CD4-positive, alpha-beta T cell treated with Interleukin-4 for 4 hours (primary cell): ENCODE measurements at places on chromosomes 2 and 18.

DNA sequence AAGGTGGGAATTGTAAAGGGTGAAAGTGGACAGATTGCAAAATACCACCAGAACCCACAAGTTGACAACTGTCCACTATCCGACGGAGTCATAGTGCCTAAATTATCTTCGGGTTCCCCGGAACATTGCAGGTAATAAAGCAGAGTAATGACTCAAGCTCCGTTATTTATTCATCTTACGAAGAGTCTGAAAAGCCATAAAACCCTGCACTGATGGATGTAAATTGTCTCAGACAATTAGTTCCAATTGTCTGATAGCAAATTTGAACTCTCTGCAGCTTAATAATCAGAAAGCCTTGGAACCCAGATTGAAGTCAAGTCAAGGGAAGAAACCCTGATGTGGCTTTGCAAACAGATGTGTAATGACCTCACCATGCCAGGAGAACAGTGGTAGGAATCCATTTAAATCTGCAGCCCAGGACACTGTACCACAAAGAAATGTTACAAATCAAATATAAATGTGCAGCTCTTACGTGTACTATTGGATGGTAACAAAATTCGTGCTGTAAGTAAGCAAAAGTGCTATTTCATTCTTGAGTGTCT is 437.3 kb upstream of the SOX11 start:
- DNase-seq = no peak

DNA sequence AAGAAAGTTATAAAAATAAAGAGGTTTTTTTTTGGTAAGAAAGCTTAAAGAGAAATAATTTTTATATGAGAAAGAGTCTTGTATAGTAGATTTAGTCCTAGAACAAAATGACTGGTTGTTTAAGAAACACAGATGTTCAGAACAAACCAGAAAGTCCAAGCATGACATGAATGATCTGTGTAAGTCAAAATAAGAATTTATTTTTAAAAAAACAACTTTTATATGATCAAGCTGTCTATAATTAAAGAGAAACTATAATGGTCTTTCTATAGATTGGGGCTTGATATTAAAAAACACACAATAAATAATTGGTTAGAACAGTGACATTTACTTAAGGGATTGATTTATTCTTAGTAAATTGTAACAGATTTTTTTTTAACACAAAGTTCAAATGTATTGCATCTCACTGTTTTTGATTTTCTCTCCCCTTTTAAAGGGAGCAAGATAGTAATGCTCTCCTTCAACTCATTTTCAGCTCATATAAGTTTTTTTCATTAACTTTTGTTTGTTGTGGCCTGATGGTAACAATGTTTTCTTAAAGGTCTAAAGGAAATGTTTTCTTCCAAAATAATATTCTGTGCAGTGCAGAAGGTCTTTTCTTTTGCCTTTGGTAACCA is 1256.8 kb downstream of the LRP1B start:
- DNase-seq = no peak

DNA sequence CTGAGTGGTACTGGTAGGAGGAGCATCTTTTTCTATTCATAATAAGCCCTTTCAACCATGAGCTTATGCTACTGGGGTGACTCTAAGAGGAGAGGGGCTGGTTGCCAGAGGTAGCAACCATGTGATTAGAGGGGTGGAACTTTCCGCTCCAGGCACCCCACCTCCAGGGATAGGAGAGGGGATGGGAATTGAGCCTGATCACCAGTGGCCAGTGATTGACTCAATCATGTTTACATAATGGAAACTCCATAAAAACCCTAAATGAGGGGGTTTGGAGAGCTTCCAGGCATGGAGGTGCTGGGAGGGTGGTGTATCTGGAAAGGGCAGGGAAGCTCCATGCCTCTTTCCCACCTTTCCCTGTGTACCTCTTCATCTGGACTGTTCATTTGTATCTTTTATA is 46.6 kb upstream of the RHOB start:
- DNase-seq = no peak

GRCh38 chr2:231183851-231184250 is 14.6 kb upstream of the ARMC9 start:
- DNase-seq = no peak
